ENCODE measurements at places on chromosomes 6 and 20.

DNA sequence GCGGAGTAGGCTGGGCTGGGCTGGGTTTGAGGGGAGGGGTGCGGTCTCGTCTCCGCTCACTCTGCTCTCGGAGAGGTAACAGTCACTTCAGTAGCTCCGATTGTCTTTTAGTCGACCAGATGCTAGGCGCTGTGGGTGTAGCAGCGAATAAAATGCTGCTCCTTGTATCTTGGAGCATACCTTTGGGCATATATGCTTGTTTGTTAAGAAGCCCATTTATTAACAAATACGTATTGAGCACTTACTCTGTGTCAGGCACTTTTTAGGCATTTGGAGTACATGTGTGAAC is 545 bp downstream of the ACTR5 start:
- no peak for DNase-seq

GRCh38 chr6:75203721-75204120 is 2.1 kb downstream of the COL12A1 start:
- DNase-seq, result peak; percentile 63

DNA sequence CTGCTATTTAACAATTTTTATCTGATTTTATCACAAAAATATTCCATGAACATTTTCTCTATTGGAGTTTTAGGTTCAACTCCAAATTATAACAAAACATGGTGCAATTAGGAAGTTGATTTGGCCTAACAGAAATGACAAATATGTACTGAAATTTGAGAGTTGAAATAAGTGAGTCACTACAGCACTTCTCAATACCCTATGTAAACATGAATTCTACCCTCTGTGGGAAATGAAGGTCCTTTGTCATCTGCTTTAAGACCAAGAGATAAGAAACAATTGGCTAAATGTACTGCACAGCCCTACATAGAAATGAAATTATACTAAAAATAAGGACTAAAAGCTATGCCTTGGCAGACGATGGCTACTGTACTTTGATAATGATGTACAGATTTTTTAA is 86.2 kb upstream of the BEND6 start:
- peak; percentile 90 for DNase-seq

GRCh38 chr6:132259070-132259469 is 142.2 kb downstream of the MOXD1 start:
- peak; percentile 61 for DNase-seq

GRCh38 chr6:111480988-111481822 is 1.8 kb downstream of the REV3L start:
- DNase-seq, result peak; percentile 42

GRCh38 chr6:15623276-15624116 is 39.3 kb downstream of the DTNBP1 start:
- no peak for DNase-seq

GRCh38 chr6:19731282-19731681 is 105.9 kb upstream of the ID4 start:
- DNase-seq, result peak; percentile 80

DNA sequence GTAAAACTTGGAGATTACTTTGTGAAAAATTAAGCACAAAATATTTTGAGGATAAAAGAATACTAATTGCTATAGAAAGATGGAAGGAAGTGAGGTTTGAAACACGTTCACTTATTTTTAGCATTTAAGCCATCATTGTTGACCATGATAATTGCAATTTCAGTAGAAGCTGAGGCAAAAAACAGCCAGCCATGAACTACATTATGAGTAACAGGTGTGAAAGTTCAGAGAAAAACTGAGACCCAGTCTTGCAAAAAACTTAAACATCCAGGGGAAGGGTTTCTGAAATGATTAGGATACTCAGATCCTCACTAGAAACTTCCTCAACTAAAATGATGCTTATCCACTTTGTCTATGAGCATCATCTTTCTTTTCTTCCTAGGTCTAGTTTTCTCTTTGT is 619.4 kb downstream of the PHF3 start:
- DNase-seq, result no peak

- DNase-seq, result peak; percentile 40
Observed at GRCh38 chr6:35919085-35919826, 1.6 kb downstream of the SRPK1 start.

GRCh38 chr20:22579119-22579427 is 5.3 kb downstream of the FOXA2 start:
- no peak for DNase-seq

Data from fibroblast of lung (primary cell).